ENCODE measurements at places on chromosomes 6 and 20. TPM values are rescaled to one million over a fixed set of nuclear protein-coding genes. Genes with fewer than 3 reads are reported as not detected.
A peak's percentile ranks its signal among the peaks of the same experiment; 100 is the strongest.

DNA sequence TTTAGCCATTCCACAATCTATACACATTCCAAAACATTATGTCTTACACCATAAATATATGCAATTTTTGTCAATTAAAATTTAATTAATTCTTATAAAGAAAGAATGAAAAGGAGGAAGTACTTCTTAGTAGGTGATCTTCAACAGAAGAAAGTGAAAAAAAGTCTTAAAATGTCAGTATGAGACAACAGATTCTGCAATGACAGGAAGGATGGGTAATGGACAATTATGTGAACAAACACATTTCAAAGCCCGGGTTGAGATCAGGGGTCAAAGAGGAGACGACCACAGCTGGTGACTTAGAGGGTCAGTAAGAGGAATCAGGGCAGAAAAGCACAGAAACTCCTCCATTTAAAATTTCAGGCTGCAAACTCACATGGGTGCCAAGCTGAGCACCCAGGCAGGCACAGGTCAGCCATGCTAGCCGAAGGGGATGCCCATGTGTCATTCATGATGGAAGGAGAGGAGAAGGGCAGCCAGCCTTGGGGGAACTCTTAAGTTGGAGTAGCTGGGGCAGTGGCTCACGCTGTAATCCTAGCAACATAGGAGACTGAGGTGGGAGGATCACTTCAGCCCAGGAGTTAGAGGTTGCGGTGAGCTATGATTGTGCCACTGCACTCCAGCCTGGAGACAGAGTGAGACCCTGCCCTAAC lies 11.0 kb downstream of the VSX1 start:
- no peak for DNase-seq

- DNase-seq = no peak
Observed at GRCh38 chr6:16514249-16514648, 247.0 kb downstream of the ATXN1 start.

DNA sequence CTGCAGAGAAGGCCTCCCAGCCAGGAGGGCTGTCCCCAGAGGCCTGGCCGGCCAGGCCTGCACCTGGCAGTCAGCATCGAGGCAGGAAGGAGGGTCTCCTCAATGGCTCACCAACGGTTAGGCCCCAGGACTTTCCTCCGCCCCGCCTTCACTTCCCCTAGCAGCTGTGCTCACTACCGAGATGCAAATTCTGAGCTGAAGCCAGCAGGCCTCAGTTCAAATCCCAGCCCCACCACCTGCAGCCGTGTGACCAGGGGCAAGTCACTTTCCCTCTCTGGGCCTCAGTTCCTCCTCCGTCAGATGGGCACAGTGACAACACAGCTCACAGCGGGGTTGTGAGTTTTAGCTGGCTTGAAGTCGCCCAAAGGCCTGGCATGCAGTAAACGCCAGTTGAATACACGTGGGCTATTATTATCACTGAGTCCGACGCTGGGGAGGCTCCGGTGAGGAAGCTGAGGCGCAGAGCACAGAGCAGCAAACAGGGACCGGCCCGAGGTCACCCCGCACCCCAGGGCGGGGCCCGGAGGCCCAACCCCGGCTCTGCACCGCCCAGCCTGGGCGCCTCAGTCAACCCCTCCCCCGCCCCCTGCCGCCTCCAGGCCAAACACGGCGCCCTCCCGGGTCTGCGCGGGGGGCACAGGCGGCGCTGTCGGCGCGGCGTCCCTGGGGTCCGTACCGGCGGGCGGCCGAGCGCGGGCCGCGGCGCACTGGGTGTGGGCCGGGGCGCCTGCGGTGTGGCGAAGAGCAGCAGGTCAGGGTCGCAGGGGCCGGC lies 671 bp downstream of the E2F1 start:
- DNase-seq = peak; percentile 70

GRCh38 chr6:146381486-146381885 lies 162.1 kb upstream of the RAB32 start:
- DNase-seq = no peak

The SLC17A3 gene
- total RNA-seq = 0.20 TPM

The RPN2 gene
- 132 TPM for total RNA-seq

DNA sequence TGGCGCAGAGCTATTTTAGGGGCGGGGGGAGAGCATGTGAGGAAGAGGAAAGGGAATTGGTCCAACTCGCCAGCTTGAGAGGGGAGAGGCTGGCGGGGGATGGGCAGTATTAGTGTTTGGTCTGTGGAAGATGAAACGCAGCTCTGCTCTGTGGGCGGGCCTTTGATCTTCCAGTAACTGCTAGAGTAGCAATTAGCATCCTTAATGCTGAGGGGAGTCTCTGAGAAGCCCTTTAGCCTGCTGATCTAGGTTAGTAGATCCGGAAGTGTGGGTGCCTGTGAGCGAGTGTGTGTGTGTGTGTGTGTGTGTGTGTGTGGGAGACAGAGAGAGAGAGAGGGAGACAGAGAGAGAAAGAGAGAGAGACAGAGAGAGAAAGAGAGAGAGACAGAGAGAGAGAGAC lies 117.2 kb upstream of the BACH2 start:
- DNase-seq = no peak

DNA sequence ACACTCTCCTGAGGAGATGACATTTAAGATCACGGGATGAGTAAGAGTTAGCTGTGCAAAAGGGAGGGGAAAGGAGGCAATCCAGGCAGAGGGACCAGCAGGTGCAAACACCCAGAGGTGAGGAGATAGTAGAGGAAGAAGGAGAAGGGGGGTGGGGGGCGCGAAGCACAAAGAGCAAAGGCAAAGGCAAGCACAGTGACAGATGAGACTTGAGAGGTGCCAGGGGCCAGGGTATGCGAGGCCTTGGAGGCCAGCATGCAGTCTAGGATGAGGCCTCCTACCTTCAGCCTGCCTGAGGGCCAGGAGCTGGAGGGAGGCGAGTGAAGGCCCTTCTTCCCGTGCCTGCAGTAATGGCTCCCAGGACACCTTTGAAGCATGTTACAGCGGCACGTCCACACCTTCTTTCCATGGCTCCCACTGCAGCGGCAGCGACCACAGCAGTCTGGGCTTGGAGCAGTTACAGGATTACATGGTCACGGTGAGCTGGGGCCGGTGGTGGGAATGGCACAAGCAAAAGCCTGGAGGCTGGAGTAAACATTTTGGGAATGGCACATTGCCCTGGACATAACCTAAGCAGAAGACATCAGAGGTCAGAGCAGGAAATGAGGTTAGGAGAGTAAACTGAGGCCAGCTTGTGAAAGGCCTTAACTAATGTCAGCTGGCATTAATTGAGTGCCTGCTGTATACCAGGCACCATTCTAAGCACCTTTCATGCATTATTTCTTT lies 18.6 kb downstream of the CCM2L start:
- no peak for DNase-seq

The RSPH4A gene
- not detected for total RNA-seq

GRCh38 chr6:135423649-135424128 lies 73.9 kb downstream of the AHI1 start:
- no peak for DNase-seq

The ACTR5 gene
- 11.7 TPM for total RNA-seq

- no peak for DNase-seq
Observed at GRCh38 chr20:18702736-18703135, 110.8 kb upstream of the SCP2D1 start.

- no peak for DNase-seq
Observed at GRCh38 chr6:9514146-9514545, 900.7 kb downstream of the TFAP2A start.

- no peak for DNase-seq
Observed at GRCh38 chr20:5859608-5860007, 90.7 kb downstream of the TRMT6 start.

The ISM1 gene
- 0.50 TPM for total RNA-seq

The VGLL2 gene
- not detected for total RNA-seq

The CTCFL gene
- not detected for total RNA-seq

- DNase-seq = no peak
Observed at GRCh38 chr20:63292904-63293303, at the start of gene COL20A1. Gene COL20A1 (plus strand): TSS chr20:63293186. CDS start chr20:63295108, 1,922 bp downstream.

- no peak for DNase-seq
Observed at GRCh38 chr20:49356676-49357075, 78.8 kb upstream of the ZNFX1 start.

GRCh38 chr6:155013457-155013876 lies 18.4 kb downstream of the TIAM2 start:
- DNase-seq = no peak

GRCh38 chr20:39364320-39364719 lies 402.2 kb downstream of the DHX35 start:
- no peak for DNase-seq

The ANKEF1 gene
- total RNA-seq = 1.8 TPM

The TUBE1 gene
- total RNA-seq = 16.4 TPM

DNA sequence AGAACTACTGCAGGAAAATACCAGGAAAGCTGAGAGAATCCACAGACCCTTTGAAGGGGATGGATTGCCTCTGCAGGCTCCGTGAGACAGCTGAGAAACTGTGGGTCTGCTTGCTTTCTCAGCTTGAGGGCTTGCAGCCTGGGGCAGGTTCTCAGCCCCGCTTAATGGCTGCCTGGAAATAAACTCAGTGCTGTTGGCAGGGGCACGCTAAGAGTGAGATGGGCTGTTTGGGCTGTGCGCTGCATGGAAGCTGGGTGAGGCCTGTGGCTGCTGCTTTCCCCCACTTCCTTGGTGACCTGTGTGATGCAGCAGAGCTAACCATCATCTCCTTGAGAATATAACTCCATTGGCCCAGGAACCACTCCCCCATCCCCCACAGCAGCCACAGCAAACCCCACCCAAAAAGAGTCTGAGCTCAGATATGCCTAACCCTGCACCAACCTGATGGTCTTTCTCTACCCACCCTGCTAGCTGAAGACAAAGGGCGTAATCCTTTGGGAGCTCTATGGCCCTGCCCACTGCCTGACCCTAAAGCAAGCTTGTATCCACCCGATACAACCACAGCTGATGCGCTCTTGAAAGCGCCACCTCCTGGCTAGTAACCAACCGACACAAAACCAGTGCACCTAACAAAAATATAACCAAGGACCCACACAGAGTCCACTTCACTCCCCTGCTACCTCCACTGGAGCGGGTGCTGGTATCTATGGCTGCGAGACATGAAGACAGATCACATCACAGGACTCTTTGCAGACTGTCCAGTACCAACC lies 800.6 kb upstream of the MAP3K7 start:
- DNase-seq = no peak

The SLC17A9 gene
- 22.0 TPM for total RNA-seq

The C6orf132 gene
- 0.20 TPM for total RNA-seq

GRCh38 chr6:27472182-27472616 lies 706 bp downstream of the ZNF184 start:
- DNase-seq = no peak

- DNase-seq = no peak
Observed at GRCh38 chr6:52995913-52996645, 995 bp upstream of the GSTA4 start.

The ZSCAN23 gene
- total RNA-seq = 1.3 TPM

The TRIM39 gene
- 17.1 TPM for total RNA-seq

DNA sequence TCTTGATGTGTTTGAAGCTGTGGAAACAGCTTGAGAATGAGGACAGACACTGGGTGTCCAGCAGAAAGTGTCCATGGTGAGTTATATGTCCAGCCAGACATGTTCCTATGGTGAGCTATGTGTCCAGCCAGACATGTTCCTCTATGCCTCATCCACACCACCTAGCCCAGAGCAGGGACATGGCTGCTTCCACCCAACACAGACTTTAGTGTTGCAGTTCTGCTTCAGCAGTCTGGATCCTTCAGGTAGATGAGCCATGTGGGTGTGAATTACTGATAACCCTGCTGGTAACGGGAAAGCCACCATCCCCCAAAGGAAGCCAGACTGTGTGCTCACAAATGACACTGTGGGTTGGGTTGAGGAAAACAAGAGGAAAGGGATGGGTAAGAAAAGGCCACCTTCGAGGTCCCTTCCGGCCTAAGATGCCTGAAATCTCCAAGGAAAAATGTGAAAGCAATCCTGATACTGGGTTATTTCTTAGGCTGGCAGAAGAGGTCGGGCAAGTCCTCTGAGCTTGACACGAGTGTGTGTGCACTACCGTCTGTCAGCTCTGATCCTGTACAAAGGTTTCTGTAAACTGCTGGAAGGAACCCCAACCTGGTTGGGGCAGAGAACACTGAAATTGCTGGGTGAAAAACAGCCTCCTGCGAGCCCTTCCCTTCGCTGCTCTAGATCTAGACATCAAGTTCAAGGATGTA lies 77.8 kb downstream of the NINL start:
- DNase-seq = no peak

DNA sequence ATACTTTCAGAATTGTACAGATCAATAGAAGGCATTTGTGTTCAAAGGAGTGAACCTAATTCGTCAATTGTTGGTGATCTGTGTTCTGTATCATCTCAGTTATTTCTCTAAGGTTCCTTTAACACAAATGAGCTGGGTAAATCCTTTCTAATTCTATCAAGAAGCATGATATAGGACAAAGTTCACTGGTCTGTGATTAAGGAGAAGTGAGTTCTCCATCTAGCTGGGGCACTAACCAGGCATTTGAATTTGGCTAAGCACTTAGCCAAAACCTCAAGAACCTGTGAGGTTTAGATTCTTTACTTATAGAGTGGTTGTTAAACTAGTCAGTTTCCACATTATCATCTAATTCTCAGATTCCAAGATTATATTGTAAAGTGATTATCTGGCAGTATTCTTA lies 50.3 kb downstream of the DOP1A start:
- DNase-seq = no peak

The LPA gene
- not detected for total RNA-seq

The TINAG gene
- total RNA-seq = not detected

DNA sequence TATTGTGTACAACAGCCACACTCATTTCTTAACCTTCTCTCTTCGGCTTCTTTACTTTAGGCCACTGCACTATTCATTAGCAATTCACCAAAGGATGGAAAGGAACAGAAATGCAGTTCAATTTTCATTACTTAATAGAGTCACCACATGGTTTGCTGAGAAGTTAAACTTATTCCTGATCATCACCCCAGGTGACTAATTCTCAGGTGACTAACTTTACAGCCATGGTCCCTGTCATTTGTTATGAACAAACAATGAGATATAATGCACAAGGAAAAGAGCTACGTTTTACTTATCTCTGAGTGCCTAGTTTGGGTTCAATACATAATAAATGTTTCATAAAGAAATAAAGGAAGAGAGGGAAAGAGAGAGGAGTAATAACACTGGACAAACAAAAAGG lies 45.8 kb upstream of the DST start:
- DNase-seq = no peak

The ME1 gene
- total RNA-seq = not detected
